Hippocampal formation (tissue), 2 donors: ENCODE measurements at places on chromosomes 16 and 17.

DNA sequence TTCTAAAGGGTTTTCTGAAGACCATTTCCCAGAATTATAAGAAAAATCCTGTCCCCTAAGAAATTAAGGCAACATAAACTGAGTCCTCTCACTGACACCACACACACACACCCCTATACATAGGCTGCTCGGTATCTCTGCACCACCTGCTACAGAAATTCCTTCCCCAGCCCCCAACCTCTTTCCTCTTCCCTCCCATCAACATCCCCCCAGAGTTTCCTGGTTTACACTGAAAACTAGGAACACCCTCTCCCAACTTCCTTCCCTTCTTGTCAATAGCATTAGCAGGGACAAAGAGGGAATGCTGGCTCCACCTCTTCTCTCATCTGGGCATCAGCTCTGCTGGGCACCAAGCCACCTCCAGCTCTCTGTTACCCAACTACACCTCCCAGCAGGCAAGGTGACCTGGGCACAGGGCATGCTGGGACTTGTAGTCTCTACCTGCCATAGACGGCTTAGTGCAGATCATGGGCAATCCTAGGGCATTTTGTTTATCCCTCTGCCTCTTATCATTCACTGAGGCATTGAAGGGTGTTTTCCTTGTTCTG, 15.7 kb downstream of the CAVIN1 start:
- peak; percentile 82 for DNase-seq

DNA sequence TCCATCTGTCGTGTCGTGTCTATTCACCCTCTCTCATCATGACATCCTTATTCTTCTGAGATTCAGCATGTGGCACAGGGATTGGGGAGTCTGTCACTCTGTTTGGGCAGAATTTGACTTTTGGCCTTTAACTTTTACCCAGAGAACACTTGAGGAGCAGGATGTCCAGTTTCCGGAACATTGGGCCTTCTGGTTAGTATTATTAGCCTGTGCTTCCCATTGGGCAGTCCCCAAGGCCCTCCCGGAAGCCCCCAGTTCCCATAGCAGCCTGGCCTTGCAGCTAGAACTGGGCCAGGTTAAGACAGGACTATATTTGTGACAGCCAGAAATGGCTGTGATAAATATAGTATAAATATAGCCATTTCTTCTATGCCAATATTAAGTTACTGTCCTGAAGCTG, 9.6 kb downstream of the SCN4A start:
- DNase-seq = no peak

- DNase-seq = no peak
These were observed 342.7 kb downstream of the SOX9 start for GRCh38 chr17:72463287-72464102.

- no peak for DNase-seq
These were observed 5.0 kb downstream of the TSPAN10 start for GRCh38 chr17:81641825-81642489.

DNA sequence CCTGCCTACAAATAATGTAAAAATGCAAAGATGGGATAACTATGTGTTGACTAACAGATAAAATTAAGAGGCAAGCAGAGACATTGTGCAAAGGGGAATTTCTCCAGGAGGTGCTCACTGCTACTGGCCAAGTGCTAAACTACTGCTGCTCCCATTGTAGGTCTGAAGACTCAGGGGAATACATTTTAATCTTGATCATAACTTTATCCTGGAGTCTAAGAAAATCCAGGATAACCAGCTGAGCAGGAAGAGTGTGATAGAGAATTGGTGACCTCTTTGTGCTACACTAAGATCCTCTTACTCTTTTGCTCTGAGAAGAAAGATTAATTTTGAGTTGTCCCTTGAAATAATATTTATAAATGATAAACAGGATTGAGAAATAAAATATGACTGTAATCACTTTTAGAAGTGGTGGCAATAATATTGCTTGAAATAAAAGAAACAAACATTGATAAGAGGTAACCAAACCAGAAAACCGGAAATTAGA, 5.9 kb downstream of the RNF43 start:
- DNase-seq = no peak

- no peak for DNase-seq
These were observed 84.9 kb upstream of the CBX4 start for GRCh38 chr17:79923974-79924638.

DNA sequence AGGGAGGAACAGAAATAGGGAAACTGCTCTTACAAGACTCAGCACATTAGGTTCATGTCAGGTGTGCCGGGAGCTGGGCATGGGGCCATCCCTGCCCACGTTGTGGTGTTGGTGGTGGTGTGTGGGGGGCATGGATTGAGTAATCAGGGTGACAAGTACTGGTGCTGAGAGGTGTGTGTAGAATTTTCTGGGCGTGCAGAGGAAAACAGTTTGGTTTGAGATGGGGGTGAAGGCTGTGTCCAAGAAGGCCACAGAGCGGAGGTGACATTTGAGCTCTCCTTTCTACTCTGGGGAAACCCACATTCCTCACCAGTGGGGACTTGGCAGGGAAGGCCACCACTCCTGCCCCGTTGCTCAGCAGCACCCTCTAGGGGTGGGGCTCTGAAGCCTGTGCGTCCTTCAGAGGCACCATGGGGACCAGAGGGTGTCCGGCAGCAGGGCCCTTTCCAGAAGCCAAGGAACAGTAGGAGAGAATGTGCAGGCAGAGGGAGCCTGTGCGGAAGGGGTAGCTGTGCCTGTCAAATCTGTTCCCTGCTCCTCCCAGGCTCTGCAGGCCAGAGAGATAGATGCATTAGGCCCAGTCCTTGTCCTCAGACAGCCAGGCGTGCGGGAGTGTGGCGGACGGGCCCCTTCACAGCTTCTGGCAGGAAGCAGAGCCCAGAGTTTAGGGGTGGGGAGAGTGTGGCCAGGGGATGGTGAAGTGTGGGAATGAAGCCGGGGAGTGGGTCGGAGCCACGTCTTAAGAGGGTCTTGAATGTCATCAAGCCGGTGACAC, 48.7 kb upstream of the GSE1 start:
- DNase-seq = no peak

DNA sequence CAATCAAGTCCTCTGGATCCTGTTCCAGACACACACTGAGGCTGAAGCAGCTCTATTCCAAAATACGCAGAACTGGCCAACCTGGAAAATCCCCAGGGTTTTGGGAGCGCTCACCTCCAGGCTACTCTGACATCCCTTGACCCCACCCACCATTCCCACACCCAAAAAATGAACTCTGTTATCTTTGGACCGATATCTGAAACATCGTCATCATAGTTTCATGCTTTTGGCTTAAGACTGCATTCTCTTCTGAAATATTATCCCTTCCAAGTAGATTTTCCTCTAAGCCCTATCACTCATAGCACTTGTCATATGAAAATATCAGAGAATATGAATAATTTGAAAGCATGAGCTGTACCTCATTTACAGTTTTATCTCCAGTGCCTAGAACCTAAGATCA, 34.7 kb downstream of the VAT1L start:
- no peak for DNase-seq

GRCh38 chr17:82840431-82840831, 609 bp upstream of the ZNF750 start:
- DNase-seq = no peak

- DNase-seq = peak; percentile 75
These were observed 7.1 kb upstream of the FTSJ3 start for GRCh38 chr17:63834431-63835166.

- no peak for DNase-seq
These were observed 199.3 kb downstream of the C16orf95 start for GRCh38 chr16:87117936-87118335.

DNA sequence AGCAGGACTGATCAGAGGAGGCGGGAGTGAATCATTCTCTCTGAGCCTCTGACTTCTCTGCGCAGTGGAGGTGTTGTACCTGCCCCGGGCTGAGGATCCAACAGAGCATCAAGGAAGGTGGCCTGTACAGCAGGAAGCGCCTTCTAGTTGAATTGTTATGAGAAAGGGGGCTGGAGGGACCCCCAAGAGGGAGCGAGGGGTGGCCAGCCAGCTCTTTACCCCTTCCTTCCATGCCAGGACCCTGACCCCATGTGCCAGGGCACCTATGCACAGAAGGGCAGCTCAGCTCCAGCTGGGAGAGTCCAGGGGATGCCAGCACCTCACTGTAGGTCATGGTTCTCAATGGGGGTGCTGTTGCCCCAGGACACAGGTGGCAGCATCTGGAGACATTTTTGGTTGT, 149.3 kb downstream of the SDK2 start:
- no peak for DNase-seq

DNA sequence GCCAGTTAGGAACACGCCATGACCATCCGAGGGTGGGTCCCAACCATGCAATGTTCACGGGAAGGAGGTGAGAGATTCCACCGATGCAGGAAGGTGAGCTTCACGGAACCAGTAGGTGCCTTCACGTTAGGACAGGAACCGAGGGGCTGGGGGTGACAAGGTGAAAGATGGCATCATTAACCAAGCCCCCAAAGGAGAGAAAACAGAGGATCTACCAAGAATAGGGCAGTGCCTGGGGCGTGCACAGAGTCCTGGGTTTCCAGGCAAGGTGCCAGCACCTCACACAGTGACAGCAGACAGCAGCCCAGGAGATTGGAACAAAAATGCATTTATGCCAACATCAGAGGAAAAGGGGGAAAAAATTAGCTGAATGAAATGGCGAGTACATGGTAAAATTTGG, 137.9 kb downstream of the GSG1L start:
- DNase-seq = no peak

DNA sequence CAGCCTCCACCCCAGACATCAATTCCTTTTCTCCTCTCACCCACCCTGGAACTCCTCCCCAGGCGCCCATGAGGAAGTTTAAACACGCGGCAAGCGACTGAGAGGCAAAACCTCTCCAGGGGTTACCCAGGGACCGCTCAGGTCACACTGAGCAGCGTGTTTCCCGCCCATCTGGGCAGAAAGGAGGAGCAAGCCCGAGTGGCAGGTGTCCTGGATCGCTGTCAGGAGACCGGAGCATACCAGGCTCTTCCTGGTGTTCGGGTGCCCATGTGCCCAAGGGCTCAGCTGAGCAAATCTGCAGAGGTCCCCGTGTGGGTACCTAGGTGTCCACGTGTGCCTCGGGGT, 491 bp downstream of the SLC25A19 start:
- DNase-seq = no peak

GRCh38 chr16:19722981-19723380, 4.9 kb downstream of the IQCK start:
- DNase-seq = no peak

- DNase-seq = no peak
These were observed 124.9 kb upstream of the HSBP1 start for GRCh38 chr16:83682868-83683235.

DNA sequence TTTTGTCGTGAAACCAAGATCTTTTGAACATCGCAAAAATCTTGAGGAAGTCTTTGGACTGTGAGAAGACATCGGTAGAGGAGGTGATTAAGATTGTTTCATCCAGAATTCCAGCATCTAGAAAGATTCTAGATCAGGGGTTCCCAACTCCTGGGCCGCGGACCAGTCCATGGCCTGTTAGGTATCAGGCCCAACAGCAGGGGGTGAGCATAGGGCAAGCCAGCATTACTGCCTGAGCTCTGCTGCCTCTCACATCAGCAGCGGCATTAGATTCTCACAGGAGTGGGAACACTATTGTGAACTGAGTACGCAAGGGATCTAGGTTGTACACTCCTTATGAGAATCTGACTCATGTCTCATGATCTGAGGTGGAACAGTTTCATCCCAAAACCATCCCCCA, 600.6 kb upstream of the CDH11 start:
- DNase-seq = no peak

- DNase-seq = no peak
These were observed 21.3 kb downstream of the HS3ST3B1 start for GRCh38 chr17:14321980-14322776.

- no peak for DNase-seq
These were observed 770.8 kb upstream of the SOX9 start for GRCh38 chr17:71349908-71350600.

DNA sequence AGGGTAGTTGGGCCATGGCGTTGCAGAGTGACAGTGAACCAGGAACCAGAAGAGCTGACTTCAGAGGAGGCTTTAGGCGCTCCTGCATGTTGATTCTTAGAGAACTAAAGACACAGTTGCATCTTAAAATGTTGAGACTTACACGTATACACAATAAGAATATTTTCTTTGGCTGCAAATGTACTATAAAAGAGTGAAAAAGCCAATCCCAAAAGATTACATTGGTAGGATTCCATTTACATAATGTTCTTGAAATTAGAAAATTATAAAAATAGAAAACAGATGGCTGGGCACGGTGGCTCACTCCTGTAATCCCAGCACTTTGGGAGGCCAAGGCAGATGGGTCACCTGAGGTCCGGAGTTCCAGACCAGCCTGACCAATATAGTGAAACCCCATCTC, 738.8 kb downstream of the WWOX start:
- no peak for DNase-seq

- DNase-seq = no peak
These were observed 23.2 kb downstream of the NXPH3 start for GRCh38 chr17:49598918-49599317.

DNA sequence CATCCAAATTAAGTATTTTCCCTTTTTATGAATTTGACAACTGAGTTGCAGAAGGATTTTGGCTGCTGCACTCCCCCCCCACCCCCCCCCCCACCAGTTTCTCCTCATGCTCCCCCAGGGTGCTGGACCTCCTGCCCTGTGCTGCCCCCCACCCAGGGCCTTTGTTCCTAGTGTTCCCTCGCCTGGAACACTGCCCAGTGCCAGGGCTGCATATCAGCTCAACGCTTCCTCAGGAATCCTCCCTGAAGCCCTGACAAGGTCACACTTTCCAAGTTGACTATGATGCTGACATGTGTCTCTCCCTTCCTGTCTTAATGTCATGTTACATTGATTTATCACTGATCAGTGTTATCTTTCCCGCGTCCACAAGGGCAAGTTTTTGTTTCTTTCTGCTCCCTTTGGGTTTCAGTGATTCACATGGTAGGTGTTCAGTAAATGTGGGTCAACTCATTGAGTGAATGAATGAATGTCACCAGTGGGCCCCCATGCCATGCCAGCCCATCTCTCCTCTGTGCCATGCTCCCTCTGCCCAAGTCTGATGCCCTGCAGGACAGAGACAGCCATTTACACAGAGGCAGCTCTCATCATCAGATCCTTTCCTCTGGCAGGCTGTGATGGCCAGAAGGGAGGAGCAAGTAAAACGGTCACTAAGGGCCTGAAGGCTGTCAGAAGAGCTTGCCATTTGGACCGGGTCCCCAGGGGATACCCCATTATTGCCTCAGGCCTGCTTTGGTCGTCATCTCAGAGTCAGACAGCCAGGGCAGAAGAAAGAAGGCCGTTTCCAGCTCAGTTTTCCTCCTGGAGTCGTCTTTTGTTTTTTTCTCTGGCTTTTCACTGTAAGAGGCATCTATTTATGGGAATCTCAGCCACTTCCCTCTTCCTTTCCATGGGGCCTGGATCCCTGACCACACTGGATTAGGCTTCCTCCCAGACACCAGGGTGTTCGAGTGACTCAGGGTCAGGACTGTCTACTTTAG, 386.2 kb downstream of the SNX29 start:
- DNase-seq = peak; percentile 22

DNA sequence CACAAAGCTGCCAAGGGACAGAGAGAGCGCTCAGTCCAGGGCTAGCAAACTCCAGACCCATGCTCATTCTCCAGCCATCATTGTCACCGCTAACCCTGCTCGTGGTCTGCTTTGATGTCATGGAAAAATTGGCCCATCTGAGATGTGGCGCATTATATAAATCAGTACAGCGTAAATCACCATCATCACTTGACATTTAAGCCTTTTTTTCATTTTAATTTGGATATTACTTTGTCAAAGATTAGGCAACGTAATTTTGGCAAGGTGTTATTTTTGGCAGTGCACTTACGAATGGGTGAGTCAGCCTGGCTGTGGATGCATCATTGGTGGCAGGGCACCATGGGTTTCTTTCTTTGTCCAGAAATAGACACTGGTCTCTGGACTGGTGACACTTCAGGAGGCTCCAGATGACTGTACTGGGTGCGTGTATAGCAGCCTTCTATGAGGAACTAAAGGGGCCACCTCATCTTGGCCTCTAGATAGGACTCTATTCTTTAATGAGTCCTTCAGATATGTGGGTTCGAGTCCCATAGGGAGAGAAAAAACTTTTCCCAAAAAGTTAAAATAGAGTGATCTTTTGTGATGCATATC, 166.3 kb downstream of the MSI2 start:
- no peak for DNase-seq
